ENCODE measurements at places on chromosomes 1 and 21.
A peak's percentile ranks its signal among the peaks of the same experiment; 100 is the strongest.

DNA sequence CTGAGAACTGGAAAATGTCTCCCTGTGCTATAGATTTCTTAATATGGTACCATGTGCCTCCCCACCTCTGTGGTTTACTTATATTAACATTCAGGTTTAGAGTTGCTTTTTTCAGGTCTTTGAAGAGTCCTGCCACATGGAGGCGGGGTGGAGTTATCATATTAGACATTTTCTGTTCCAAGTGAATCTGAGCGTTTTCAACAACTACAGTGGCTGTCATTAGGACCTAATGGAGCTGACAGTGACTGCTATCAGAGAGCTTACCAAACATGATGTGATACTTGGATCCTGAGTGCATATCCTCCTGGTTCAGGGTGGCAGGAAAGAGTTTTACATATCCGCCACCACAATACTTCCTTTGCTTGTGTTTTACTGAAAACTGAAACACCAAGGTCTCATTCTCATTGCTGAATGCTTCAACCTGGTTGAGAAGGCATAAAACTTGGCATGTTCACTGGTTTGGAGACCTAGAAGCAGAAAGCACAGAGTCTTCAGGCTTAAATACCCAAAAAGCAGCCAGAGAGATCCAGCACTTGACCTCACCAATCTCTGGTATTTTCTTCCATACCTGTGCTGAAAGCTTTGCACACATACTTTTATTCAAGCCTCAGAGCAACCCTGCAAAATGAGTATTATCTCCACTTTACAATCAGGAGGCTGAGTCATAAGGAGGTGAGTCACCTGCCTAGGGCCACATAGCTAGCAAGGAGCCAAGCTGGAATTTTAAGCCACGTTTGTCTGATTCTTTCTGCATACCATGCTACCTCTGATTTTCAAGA lies 47.4 kb upstream of the OSBPL9 start:
- DNase-seq = peak; percentile 58

DNA sequence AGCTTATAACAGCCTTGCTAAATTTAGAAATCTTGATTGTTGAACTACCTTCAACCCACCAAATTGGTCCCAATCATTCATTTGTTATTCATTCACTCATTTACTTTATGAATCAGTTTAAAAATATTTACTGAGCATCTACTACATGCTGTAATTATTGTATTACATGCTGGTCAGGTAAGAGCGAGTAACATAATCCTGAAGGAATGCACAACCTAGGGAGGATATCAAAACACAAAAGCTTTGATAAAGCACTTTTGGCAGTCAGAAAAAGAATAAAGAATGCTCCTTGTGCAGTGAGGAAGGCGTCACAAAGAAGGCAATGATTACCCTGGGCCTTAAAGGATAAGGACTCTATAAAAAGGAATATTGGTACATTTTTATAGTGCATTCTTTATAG lies 518.9 kb upstream of the NR5A2 start:
- no peak for DNase-seq

DNA sequence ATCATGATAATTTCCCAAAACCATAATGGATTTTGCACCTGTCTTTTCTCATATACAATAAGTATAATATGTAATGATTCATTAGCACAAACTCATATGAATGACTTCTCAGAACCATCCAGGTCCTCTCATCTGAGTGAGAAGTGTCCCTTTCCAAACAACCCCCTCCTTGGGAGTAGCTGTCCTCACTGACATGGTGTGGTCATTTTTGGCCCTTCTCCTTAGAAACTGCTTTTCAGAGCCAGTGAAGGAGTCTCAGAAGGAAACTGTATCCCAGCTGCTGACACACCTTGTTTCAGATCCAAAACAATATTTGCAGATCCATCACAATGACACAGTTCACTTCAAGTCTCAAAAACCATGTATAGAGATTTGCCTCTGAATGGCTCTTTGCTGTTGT lies 95.5 kb downstream of the MIS18A start:
- no peak for DNase-seq

DNA sequence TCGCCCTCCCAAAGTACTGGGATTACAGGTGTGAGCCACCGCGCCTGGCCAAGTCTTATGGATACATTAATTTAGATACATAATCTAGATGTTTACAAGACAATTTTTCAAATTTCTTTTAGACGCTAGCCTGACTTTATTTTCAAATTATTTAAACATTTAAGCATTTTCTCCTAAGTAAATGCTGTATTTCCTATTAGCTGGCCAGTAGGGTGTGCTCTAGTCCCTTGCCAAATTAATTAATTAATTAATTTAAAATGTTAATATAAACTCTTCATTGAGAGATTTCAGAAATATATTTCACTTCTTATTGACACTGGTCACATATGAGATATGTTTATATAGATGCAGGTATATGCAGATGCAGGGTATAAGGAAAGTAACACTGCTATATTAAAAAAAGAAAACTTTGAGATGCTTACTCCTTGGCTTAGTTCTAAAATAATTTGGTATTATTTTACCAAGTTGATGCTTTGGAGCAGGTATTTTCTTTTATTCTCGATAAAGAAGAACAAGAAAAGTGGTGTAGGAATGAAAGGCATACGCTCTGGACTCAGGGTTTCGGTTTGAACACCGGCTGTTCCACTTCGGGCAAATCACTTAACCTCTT lies 5.2 kb upstream of the ERRFI1 start:
- DNase-seq = peak; percentile 66

- no peak for DNase-seq
Measured at GRCh38 chr1:70674941-70675685, 264.0 kb downstream of the CTH start.

DNA sequence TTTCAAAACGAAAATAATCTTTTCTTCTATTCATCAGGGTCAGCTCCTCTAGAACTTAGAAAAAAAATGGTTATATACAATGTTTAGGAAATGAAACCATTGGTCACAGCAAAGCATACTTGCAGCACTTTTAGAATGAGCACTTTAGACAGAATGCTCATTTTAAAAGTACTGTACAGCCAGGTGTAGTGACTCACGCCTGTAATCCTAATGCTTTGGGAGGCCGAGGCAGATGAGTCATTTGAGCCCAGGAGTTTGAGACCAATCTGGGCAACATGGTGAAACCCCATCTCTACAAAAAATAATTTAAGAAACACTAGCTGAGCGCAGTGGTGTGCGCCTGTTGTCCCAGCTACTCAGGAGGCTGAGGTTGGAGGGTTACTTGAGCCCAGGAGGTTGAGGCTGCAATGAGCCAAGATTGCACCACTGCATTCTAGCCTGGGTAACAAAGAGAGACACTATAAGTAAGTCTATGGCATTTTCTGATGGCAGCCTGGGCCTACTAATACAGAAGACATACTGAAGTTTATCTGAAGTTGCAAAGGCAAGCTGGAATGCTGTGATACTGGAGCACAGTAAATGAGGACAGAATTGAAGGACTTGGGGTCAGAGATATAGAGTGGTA lies 48.9 kb upstream of the ZNF326 start:
- no peak for DNase-seq
